Retinal pigment epithelial cell (primary cell): ENCODE measurements at places on chromosomes 3 and 15.

DNA sequence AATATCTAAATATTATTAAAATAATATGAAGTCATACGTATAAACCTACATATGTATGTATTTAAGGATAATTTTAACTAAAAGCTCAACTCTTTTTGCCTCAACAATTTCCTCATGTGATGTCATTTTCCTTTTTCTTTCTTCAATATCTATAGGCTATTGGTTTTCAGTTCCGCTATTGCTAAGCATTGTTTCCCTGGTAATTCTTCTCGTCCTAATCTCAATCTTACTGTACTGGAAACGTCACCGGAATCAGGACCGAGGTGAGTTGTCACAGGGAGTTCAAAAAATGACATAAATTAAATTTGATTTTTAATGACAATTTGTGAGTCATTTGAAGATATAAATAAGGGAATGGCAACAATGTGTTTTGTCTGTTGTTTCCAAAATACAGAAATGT is 16.6 kb downstream of the CD200 start:
- DNase-seq: no peak

GRCh38 chr3:71062037-71062932 is 521.2 kb downstream of the FOXP1 start:
- no peak for DNase-seq

DNA sequence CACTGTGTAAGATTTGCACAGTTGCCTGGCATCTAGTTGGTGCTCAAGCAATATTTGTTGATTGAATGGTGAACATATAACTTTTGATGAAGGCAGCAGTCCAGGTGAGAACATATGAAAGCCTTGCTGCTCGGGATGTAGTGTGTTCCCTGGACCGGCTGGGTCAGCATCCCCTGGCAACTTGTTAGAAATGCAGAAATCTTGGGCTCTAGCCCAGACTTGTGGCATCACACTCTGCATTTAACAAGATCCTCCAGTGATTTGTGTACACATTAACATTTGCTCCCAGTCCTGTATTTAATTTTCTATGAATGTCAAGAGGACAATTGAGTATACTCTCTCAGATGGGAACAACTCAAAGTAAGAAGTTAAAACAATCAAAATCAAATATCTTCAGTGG is 69.0 kb upstream of the SAMMSON start:
- no peak for DNase-seq

- DNase-seq: no peak
Measured at GRCh38 chr15:32636908-32637567, 4.5 kb upstream of the SCG5 start.

- DNase-seq: no peak
Measured at GRCh38 chr15:90873488-90873997, 5.2 kb downstream of the FURIN start.

GRCh38 chr3:111369958-111370357 is 172.0 kb upstream of the CD96 start:
- no peak for DNase-seq

GRCh38 chr15:69217381-69217780 is 56.9 kb downstream of the GLCE start:
- no peak for DNase-seq

DNA sequence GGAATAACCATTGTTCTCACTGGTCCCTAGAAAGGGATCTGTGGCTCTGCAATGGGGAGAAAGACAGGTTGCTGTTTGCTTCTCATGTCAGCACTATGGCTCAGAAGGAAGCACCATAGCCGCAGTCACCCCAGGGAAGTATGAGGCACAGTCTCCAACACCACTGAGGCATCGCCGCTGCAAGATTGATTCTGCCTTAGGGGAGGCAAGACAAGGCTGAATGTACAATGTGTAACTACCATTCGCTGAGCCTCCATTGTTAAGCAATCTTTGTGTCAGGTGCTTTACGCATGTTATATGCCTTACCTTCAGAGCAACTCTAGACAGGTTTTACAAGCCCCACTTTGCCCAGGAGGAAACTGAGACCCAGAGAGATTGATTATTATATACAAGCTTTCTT is 100.7 kb upstream of the KCNMB2 start:
- DNase-seq: no peak

GRCh38 chr3:130609166-130609979 is 92.4 kb downstream of the COL6A6 start:
- DNase-seq: no peak

DNA sequence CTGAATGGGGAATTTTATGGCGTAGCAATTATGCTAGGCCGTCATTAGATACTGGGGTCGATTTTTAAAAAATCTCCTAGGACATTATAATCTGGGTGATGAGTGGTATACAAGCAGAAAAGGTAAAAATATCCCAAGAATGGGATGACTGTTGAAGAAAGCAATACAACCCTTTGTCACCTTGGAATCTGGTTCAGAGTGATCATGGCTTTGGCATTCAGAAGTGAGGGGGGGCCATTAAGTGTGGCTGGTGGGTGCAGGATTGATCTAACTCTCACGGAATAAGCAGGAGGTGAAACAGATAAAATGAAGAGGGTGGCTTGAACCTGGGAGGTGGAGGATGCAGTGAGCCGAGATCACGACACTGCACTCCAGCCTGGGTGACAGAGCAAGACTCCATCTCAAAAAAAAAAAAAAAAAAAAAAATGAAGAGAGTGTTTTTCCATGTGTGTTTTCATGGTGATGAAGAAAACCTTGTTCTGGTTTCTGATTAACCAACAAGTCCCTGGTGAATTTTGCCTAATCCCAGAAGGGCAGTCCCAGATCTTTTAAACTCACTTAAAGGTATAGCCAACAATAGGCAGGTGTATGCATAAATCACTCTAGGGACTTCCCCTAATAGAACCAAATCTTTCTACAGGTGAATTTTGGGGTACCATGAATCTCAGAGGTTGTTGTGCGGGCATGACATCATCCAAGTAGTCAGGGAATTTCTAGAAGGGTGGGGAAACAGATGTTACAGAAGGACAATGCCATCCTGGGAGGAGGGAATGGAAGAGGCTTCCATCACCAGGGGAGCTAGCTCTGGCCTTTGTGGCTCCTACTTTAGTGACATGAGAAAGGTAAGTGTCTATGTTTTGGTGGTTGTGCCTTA is 3.1 kb upstream of the RAD54L2 start:
- DNase-seq: no peak

- no peak for DNase-seq
Measured at GRCh38 chr3:45946307-45946706, 3.0 kb downstream of the CXCR6 start.

- no peak for DNase-seq
Measured at GRCh38 chr3:52896613-52897012, 735 bp downstream of the STIMATE start.

GRCh38 chr15:50166216-50166615 is 15.8 kb upstream of the SLC27A2 start:
- DNase-seq: peak; percentile 58

DNA sequence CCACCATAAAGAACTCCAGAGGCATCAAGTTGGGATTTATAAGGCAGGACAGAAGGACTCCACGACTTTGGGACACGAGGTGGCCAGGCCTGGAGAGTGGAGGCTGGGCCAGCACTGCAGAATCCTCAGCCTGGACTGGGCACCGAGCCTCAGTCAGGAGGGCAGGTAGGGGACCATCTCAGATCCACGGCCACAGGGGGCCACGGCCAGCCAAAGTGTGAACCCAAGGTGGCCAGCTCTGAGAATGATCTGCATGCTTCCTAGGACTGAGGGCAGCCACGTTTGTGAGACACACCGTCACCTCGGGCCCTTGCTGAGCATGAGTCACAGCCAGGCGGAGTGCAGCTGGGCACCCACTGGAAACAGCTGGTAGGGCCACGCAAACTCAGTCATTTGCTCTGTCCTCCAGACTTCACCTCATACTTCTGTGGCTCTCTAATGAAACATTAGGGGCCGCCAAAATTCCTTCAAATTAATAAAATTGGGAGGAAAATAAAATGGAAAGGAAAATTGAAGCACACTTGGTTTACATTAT is 65.8 kb downstream of the CTNNB1 start:
- DNase-seq: no peak

GRCh38 chr3:15205482-15205933 is 538 bp upstream of the CAPN7 start:
- no peak for DNase-seq

GRCh38 chr3:22861426-22861825 is 341.7 kb upstream of the UBE2E2 start:
- no peak for DNase-seq

DNA sequence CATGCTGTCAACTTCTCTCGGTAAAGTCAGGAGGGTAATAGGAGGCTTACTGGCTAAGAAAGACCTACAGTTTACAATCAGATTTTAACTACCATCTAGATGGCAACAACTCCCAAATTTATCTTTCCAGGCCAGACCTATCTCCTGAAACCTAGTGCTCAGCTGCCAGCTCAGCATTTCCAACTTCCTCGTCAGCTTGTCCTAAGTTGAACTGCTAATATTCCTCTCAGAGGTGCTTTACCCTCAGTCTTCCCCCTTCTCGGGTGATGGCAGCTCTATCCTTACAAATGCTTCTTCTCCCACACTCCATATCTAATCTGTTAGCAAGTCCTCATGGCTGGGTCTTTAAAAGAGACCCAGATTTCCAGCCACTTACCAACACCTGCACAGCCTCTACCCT is 36.9 kb upstream of the UBE2E2 start:
- no peak for DNase-seq

- DNase-seq: no peak
Measured at GRCh38 chr3:56094170-56094569, 374.1 kb downstream of the ERC2 start.

GRCh38 chr3:191768421-191768820 is 307.5 kb downstream of the PYDC2 start:
- no peak for DNase-seq

- peak; percentile 14 for DNase-seq
Measured at GRCh38 chr3:88410259-88410658, 260.5 kb downstream of the C3orf38 start.

DNA sequence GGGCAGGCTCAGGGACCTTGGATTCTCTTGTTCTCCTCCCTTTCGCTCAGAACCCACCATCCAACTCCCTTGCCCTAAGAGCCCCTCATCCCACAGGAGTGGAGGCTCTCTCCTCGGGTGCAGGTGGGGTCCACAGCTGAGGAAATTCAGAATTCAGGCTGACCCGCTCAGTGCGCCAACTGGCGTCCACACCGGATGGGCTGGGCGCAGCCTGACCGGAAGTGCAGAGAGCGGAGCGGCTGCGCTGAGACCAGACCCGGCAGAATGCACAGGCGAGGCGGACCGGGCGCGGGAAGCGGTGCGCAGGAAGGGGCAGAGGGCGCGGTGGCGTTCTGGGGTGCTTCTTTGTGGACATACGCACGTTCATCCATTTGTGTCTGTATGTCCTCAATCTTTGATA is 210.4 kb upstream of the NDN start:
- DNase-seq: no peak

GRCh38 chr3:77323626-77324025 is 283.7 kb downstream of the ROBO2 start:
- DNase-seq: no peak

- no peak for DNase-seq
Measured at GRCh38 chr3:69579306-69580041, 159.8 kb upstream of the MITF start.

DNA sequence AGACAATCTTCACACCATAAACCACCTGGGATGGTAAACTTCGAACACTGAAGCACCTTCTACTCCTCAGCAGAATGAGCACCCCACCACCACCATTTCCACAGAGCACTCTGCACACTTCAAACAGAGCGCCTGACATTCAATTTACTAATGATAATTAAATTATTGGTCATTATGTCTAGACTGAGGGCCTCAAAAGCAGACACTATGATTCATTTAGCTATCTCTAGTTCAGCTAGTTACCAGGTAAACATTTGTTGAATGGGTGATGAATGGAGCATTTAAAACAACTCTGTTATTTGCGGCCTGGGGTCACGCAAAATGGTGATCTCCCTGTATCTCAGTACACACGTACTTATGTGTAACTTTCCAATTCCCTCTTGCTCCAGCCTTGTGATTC is 40.9 kb downstream of the ACAP2 start:
- no peak for DNase-seq

DNA sequence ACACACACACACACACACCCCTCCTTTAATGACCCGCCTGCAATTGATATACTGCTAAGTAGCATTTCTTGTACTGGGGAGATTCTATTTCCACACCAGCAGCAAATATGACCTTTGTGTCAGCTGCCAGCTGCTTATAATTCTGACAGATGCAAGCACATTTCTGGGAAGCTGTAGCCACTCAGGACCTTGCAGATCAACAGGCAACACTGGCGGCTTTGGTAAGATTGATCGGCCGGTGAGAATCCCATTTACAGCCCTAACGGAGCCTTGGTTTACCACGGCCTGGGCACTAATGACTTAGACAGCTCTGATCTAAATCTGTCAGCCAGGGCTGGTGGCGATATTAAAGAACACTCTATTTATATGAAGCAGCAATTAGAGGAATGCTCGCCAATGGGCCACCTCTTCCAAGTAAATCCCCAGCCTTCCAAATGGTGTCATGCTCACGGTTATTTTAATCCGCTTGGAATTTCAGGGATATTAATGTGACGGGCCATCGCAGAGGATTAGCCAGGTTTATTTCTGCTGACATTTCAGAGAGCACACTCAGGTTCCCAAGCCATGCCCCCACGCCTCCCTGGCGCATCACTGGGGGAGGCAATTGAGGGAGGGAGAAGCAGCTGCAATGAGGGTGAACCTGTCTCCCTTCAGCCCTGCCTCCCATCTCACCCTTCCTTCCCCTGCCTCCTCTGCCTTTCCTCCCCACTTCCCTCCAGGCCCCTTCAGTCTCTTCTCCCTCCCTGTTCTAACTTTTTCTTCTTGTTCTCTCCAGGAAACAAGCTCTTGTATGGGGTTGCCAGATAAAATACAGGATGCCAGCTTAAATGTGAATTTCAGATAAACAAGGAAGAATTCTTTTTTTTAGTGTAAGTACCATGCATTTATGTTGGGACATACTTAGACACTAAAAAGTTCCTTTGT is 287.0 kb downstream of the TLE3 start:
- DNase-seq: peak; percentile 85

GRCh38 chr3:113035387-113035982 is 44.7 kb downstream of the GTPBP8 start:
- DNase-seq: no peak

DNA sequence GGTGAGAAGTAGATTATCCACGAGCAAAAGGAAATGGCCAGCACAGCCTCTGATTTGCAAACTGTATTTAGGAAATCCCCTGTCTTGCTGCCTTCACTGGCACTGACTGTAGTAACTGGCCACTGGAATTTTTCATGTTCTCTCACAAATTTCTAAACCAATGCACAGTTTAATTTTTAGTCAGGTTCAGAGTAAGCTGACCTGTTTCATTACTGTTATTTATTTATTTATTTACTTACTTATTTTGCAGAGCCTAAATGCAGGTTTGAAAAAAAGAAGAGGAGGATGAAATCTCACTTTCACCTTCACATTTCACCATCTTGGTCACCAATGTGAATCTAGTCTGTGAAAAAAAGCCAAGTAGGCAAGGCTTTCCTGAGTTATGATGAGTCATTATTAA is 291.0 kb downstream of the PLOD2 start:
- DNase-seq: no peak

DNA sequence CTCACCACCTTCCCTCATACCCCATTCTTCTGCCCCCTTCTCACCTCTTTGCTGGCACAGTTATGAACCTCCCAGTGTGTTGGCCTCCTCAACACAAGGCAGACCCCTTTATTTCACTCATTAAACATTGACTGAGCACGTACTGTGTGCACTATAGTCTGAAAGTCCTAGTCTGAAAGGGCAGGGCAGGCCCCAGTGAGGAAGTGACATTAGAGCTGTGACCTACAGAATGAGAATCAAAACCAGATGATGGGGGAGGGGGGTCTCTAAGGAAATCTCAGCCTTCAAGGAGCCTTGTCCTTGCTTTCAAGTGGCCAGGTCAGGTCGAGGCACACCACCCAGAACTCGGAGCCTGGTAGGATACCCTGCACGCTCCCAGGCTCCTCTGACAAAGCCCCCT is 3.5 kb downstream of the SLC28A1 start:
- no peak for DNase-seq

- no peak for DNase-seq
Measured at GRCh38 chr3:126888186-126888760, 94.6 kb upstream of the PLXNA1 start.
